ENCODE measurements at places on chromosomes 2 and 18.

DNA sequence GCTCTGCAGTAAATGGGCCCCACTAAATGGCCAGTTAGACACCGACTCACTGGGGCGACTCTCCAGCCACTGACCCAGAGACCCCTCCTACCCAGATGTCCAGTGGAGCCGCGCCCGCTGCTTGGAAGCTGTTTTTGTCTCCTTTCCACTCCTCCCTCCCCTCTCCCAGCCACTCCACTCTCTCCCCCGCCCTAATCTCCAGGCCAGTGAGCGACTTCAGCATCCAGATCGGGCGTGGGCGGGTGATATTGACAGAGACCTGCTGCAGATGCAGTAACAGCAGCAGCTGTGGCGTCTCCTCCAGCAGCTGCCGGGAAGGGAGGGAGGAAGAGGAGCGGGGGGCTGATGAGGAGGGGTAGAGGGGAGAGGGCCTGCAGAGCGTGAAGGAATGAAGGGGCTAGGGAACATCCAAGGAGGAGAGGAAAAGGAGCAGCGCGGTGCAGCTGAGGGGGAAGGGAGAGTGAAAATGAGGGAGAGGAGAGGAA, at the start of gene SCN7A:
Gene SCN7A, minus strand, starts transcription at position 110 of the 485 bp plus-strand sequence. CDS start 16,553 bp downstream, outside the sequence.
- peak; percentile 51 for DNase-seq

GRCh38 chr2:95056044-95056443, 30.5 kb downstream of the MAL start:
- no peak for DNase-seq

DNA sequence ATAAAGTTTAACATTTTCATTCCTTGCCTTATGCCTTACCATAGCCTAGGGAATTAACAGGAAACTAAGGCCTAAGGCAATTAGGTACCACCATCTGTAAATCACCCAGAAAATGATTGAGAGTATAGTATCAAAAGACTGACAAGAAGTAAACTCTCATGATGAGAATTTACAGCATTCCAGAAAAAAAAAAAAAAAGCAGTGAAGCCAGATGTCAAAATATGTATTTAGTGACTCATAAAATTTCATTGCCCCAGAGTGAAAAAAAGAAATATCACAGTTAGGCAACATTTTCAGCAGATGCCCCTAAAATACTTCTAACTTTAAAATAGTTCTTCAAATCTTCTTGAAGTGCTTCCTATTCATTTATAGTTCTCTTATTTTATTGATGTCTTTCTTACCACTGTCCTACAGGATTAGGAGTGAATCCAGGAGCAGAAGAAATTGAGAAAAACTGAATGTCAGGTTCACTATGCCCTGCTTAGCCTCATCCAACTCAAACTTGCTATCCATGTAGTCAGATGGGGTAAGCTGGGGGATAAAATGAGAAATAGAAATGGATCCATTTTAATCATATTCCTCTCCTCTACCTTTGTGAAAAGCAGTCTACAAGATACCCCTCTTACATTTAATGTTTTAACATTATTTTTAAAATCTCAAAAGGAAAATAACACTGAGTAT, 57.3 kb upstream of the TANK start:
- no peak for DNase-seq

DNA sequence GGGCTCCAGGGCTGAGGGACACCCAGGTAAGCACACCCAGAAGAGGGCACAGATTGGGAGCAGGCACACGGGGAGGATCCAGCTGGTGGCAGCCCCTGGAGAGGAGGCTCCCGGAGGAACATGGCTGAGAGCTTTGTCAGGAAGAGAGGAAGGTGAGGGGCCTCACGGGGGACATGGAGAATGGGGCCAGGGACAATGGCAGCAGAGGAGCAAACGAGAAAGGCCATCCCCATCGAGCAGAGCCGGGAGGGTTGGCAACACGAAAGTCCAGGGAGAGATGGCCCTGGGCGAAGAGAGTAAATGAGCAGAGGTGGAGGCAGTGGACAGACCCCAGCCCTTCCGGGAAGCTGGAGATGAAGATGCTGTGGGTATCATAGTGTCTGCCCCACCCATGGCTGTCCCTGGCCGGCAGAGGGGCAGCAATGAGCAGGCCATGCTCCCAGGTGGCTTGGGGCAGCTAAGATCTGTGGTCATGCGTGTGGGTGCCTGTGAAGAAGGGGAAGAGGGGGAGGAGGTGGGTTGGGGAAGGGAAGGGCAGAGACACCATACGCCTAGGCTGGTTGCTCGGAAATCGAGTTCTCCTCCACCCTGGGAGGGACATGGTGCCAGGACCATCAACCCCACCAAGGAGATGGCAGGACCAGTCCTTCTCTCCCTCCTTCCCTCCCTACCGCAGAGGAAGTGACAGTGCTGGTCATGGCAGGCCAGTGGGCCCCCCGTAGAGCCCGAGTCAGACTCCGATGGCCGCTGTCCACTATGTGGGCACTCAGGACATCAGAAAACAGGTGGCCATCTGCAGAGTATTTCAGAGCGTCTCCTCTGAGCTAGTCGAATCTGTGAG, 191.7 kb downstream of the NDUFA10 start:
- DNase-seq = no peak
